H9 (cell line): ENCODE measurements at places on chromosomes 6 and 20. TPM values are rescaled to one million over a fixed set of nuclear protein-coding genes. Genes with fewer than 3 reads are reported as not detected.

DNA sequence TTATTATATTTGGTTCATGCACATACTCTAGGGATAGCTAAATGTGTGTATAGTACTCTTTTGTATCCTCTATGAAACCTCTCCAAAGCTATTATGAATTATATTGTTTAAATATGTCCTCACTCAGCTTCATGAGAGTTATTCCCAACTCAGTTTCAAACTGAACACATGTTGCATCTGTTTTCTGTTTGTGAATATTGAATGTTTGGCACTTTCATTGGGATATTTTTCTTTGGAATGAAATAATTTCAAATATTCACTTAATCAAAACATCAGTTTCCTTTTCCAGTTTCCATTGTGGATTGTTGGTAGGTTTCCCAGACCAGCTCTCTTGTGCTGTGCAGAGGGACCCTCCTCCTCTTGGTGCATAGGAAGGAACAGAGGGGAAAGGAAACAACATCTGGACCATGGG, 46.6 kb downstream of the HDAC2 start:
- DNase-seq = no peak

DNA sequence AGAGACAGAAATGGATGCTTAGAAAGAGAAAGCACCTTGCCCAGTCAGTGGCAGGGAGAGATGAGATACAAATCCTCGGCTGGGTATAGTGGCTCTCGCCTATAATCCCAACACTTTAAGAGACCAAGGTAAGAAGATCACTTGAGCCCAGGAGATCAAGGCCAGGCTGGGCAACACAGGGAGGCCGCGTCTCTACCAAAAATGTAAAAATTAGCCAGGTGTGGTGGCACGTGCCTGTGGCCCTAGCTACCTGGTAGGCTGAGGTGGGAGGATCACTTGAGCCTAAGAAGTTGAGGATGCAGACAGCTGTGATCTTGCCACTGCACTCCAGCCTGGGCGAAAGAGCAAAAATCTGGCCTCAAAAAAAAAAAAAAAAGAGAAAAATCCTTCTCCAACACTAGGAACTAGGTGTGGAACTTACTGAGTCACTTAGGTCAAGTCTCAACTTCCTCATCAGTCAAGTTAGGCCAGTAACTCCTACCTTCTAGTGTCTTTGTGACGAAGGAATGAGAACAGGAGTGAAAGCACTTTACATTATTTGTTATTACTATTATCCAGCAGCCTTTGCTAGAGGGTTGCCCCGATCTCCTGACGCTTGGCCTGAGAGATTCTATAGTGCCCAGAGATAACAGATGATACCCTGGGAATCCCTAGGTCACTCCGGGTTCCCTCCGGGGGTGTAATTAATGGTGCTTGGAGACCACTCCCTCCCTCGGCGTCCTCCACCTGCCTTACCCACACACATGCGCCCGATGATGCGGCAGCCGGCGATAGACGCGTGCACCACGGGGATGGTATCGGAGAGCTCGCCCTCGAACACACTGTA, 918 bp downstream of the EIF6 start:
- no peak for DNase-seq

- no peak for DNase-seq
These were observed 156.3 kb downstream of the CARMIL1 start for GRCh38 chr6:25435416-25435985.

DNA sequence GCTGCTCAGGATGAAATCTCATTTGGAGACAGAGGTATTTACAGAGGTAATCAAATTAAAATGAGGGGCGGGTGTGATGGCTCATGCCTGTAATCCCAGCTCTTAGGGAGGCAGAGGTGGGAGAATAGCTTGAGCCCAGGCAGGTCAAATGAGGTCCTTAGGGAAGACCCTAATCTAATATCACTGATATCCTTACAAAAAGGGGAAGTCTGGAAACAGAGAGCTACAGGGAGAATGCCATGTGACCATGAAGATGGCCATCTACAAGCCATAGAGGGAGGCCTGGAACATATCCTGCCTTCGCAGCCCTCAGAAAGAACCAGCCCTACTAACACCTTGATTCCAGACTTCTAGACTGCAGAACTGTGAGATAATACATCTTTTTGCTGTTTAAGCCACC, 8.3 kb downstream of the MTCL3 start:
- no peak for DNase-seq

DNA sequence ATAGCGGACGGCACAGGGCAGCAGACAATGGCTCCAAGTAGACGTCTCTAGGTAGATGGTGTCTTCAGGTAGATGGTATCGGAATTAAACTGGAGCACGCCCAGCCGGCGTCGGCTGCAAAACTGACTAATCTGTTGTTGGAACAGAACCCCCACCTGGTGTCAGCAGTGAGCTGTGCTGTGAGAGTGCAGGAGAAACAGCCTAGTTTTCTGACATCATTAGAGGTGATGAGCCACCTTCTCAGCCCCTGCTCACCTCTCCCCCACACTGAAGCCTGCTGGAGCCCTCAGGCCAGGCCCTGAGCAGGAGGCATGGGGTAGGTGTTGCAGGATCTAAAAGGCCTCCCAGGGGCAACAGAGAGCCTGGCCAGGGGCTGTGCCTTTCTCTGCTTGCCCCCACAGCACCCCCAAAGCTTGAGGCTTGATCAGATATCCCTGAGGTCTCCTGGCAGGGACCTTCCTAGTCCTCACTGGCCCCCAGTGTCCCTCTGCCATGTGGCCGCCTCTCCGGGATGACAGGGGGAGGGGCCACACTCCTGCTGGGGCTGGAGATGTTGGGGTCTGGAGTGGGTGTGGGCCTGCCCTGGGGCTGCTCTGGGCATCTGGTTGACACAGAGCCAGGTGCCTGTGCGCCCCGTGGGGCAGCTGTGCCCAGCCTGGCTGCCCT, 6.9 kb upstream of the HELZ2 start:
- DNase-seq = peak; percentile 52

- peak; percentile 55 for DNase-seq
These were observed 520 bp upstream of the RIPOR3 start for GRCh38 chr20:50691573-50692551.

GRCh38 chr6:34890533-34890925, 1.5 kb downstream of the ANKS1A start:
- DNase-seq = no peak

DNA sequence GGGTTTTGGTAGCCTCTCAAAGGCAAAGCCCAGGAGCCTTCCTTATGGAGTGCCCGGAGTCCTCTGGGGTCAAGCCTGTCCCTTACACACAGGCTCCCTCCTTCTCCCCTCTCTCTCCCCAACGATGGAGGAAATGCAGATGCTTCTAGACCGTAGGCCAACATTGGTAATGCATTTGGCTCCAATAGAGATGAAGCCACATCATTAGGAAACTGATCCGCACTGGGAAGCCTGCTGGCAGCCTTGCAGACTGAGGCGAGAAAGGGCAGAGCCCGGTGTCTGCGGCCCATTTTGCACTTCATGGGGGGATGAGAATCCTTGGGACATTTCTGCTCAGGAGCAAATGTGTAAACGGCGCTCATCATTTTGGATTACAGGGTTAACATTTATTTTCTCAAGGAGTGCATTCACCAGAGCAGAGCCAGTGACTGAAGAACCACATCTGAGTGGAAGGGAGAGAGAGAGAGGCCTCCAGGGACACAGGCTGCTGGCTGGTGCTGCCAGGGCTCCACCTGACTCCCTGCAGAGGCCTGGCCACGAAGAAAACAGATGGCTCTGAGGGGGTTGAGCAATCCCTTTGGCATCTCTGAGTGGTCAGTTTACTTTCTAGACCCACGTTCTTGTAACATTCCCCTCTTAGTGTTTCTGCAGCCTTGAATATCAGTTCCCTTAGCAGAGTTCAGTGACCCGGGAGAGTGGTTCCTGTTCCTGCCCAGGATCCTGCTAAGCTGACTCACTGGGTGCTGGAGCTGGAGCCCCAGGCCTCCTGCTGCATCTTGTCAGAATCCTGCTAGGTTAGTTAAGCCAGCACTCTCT, 4.4 kb upstream of the CST3 start:
- DNase-seq = no peak

DNA sequence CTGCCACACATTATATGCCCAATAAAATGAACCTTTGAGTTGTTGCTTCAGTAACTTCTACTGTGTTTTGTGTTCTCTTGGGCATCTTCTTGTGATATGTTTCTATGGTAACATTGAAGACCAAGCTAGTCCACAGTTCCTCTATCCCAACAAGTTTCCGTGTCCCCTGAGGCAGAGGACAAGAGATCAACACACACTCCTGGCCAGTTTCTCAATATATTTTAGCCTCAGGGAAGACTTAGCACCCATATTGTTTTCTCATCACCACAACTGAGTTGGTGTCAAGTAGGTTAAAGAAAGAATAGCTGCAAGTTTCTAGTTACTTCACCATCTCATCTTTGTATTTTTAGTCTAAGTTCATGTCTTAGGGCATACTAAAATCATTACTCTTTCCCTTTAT, 277.5 kb downstream of the UST start:
- DNase-seq = no peak

DNA sequence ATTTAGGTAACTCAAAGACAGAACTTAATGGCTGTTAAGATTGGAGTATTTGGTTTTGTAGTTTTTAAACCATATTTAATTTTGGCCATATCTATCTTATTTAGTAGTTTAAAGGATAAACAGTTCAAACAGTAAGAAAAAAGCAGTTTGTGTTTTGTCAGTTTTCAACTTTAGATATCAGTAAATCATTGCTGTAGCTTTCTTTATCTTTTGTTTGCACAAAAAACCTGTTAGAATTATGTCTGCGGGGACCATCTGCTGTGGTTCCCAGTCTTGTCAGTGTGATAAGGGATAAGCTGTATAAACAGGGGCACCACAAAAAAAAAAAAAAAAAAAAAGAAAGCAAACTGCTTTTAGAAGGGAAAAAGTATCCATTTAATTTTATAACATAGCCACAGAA, 40.9 kb downstream of the CDKAL1 start:
- DNase-seq = no peak

- no peak for DNase-seq
These were observed 117.5 kb downstream of the CEBPB start for GRCh38 chr20:50308166-50308512.

- DNase-seq = peak; percentile 88
These were observed at the start of the genes NFS1 and ROMO1 for GRCh38 chr20:35699127-35699956. Gene NFS1 (minus strand): TSS chr20:35699352. CDS start chr20:35699288, 64 bp downstream. Gene ROMO1 (plus strand): TSS chr20:35699405. CDS start chr20:35699633, 228 bp downstream.

GRCh38 chr6:39494998-39495397, 172.5 kb upstream of the KCNK16 start:
- DNase-seq = no peak

- DNase-seq = no peak
These were observed 3.5 kb upstream of the C6orf163 start for GRCh38 chr6:87341158-87341557.

DNA sequence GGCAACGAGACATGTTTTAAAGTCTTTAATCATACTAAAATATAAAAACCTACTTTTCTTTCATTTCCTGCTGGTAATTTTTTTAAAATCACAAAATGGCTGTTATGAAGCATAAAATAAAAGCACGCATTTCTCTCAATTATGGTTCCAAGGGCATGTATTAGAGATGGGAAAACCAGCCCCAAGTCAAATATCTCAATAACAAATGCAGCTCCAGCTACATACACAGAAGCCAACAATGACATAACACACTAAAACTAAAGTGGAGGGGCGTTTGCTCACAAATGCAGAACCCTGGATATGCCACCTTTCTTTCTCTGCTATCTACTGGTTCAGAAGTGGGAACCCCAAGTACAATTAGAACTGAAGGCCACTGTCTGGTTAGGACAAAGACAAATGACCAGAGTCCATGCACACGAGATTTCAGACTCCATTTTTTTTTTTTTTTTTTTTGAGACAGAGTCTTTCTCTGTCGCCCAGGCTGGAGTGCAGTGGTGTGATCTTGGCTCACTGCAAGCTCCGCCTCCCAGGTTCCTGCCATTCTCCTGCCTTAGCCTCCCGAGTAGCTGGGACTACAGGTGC, 27.8 kb downstream of the EZR start:
- DNase-seq = no peak

DNA sequence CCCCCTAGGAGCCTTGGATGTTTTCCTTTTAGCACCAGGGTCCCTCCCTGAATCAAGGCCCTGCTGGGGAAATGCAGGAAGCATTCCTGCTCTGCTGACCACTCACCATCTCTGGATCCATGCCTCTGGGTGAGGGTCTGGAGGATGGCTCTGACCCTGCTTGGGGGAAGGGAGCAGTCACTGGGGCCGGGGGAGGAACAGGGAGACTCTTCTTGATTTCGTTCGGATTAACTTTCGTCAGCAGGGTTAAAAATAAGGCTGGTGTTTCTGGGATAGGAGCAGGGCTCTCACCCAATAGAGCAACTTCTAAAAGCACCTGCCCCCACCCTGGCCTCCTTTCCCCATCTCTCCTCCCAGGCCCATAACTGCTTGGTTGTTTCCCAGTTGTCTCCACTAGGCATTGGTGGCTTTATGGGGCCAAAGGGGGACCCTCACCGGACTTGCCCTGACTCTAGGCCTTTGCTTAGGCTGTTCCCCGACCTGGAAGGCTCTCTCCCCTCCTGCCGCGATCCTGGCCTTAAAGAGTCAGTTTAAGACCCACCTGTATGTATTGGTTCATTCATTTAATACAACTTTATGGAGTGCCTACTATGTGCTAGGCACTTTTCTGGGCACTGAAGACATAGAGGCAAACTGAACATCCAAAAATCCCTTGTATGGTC, 63.0 kb downstream of the JPH2 start:
- DNase-seq = no peak

GRCh38 chr6:33075568-33076405, at the start of gene HLA-DPB1:
Gene HLA-DPB1 (plus strand): TSS chr6:33075990. CDS start chr6:33076042, 52 bp downstream.
- no peak for DNase-seq

DNA sequence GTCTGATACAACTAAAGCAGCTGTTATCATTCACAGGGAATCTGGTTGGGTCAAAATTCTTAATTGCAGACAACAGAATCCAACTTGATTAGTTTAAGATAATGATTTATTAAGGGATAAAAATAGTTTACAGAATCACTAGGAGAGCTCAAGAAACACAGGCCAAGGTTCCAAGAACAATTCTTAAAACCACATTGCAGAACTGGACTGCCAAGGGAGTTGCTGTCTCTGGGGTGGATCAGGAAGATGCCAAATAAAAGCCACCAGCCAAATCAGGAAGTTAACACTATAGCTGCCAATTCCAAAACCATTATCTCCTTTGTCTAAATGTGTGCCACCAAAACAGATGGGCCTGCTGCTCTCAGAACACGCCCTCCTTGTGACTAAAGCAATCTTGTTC, 53.7 kb downstream of the NUDT3 start:
- no peak for DNase-seq

Gene CCN6
- not detected in 2 replicates for total RNA-seq

Gene FAM83D
- 48.1 and 51.6 TPM in 2 replicates for total RNA-seq

Gene TCF21
- not detected in 2 replicates for total RNA-seq

Gene CCM2L
- 4.6 and 5.2 TPM in 2 replicates for total RNA-seq

Gene SLC4A11
- total RNA-seq = 25.5 and 29.4 TPM in 2 replicates

Gene PGM3
- total RNA-seq = 65.8 and 69.3 TPM in 2 replicates

Gene CALHM6
- total RNA-seq = 0.44 and 0.68 TPM in 2 replicates

Gene MUCL3
- total RNA-seq = 0.15 and 0.20 TPM in 2 replicates
